ENCODE measurements at places on chromosomes 3 and 15. TPM values are rescaled to one million over a fixed set of nuclear protein-coding genes. Genes with fewer than 3 reads are reported as not detected.
A peak's percentile ranks its signal among the peaks of the same experiment; 100 is the strongest.

- H3K27me3 ChIP-seq: peaks cover 2% of the 10 kb centered on the region
- no peak overlapping the region for H3K27ac ChIP-seq
- peaks cover 3% of the 10 kb centered on the region for H3K4me1 ChIP-seq
- peak; percentile 70 for DNase-seq
These were observed 32.8 kb downstream of the MYH15 start for GRCh38 chr3:108477511-108478147.

- no peaks in the 10 kb centered on the region for H3K4me1 ChIP-seq
- DNase-seq: no peak
These were observed 68.4 kb upstream of the FLNB start for GRCh38 chr3:57939775-57940174.

- no peak for DNase-seq
- H3K36me3 ChIP-seq: no peaks in the 10 kb centered on the region
- H3K27ac ChIP-seq: no peak overlapping the region
These were observed 180.5 kb upstream of the FEZF2 start for GRCh38 chr3:62553811-62554210.

DNA sequence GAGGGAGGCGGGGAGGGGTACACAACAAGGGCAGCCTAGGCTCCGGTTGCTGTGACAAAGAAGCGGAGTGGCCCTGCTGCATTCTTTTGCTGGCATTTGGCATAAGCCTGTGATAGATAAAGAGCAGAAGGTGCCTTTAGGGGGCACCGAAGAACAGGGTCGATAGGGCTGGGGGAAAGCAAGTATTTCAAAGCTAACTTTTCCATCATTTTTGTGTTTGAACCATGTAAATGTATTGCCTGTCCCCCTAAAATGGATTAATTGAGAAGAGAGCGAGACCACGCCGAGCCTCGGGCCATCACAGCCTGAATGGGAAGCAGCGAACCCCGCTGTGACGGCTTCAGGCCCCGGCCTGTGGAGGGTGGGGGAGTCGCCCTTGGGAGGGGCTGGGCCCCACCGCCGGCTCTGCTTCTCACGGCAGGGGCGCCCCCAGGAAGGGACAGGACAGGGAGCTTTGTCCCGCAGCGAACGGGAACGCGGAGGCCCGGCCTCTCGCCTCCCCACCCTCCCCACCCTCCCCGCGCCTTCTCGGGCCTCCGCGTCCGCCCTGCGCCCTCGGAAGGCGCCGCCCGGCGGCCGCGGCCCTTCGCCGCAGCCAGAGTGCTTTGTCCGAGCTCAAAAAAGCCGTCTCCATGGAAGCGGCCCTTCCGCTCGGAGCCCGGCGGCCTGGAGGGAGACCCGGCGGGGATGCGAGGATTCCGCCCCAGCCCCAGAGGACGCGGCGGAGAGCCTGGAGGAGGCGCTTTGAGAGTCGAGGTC is 32.4 kb upstream of the ALDH1L1 start:
- no peak for DNase-seq
- H3K27me3 ChIP-seq: peaks cover 46% of the 10 kb centered on the region
- H3K4me1 ChIP-seq: no peaks in the 10 kb centered on the region
- no peak overlapping the region for H3K4me3 ChIP-seq
- no peaks in the 10 kb centered on the region for H3K36me3 ChIP-seq

- H3K27me3 ChIP-seq: peaks cover 2% of the 10 kb centered on the region
- no peak overlapping the region for H3K4me3 ChIP-seq
- H3K4me1 ChIP-seq: no peaks in the 10 kb centered on the region
- DNase-seq: no peak
- no peaks in the 10 kb centered on the region for H3K36me3 ChIP-seq
These were observed 134.8 kb downstream of the NSMCE3 start for GRCh38 chr15:29134641-29135308.

- peak overlapping the region; percentile 70 for H3K4me3 ChIP-seq
- DNase-seq: peak; percentile 66
- H3K36me3 ChIP-seq: no peaks in the 10 kb centered on the region
These were observed 14.4 kb downstream of the EFCC1 start for GRCh38 chr3:129015388-129016105.

DNA sequence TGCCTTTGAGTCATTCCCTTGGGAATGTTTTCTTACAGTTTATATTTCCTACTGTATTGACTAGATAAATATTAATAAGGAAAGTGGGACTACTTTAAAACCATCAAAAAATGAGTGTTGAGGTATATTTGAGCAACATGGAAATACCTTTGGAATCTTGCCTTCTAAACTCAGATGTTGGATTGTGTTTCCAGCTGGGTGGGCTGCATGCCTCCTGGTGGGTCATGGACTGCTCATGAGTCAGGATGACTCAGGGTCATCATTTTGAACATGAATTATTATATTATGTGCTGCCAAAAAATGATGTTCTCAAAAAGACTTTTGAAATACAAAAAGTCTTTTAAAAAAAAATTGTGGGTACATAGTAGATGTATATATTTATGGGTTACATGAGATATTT is 41.1 kb upstream of the APH1B start:
- no peak overlapping the region for H3K27ac ChIP-seq
- no peaks in the 10 kb centered on the region for H3K27me3 ChIP-seq
- peaks cover 62% of the 10 kb centered on the region for H3K4me1 ChIP-seq
- peaks cover 45% of the 10 kb centered on the region for H3K36me3 ChIP-seq
- no peak overlapping the region for H3K4me3 ChIP-seq

GRCh38 chr15:22253676-22254408 is 173.5 kb downstream of the OR4M2 start:
- H3K27ac ChIP-seq: peak overlapping the region; percentile 21
- peaks cover 22% of the 10 kb centered on the region for H3K4me1 ChIP-seq
- H3K27me3 ChIP-seq: peaks cover 17% of the 10 kb centered on the region
- no peaks in the 10 kb centered on the region for H3K36me3 ChIP-seq
- no peak overlapping the region for H3K4me3 ChIP-seq

NEO1 gene
- 5.8 TPM for total RNA-seq

GLT8D1 gene
- 43.0 TPM for total RNA-seq

DNA sequence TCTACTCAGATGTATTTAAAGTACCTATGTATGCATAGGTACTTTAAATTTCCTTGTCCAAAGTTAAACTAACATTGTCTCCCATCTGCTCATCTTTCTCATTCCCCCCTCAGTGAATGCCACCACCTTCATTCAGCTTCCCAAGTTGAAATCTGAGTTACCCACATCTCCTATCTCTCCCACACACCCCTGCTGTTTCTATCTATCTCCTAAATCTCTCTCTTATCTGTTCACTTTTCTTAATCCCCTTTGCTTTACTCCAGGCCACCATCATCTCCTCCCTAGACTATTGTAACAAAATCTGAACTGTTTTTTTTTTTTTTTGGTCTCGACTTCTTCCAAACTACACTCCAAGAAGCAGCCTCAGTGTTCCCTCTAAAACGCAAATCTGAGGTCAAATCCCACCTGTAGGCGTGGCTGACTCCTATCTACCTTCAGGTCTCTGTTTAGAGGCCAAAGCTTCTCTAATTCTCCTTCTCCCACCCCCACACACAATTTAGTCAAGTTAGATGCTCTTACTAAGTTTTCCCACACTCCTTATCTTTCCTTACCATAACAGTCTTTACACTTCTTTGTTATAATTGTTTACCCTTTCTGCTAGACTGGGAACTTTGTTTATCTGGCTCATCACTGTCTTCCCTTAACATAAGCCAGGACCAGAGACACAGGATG is 3.5 kb upstream of the NEO1 start:
- no peak overlapping the region for H3K27ac ChIP-seq
- H3K27me3 ChIP-seq: peaks cover 39% of the 10 kb centered on the region
- no peaks in the 10 kb centered on the region for H3K36me3 ChIP-seq
- peaks cover 12% of the 10 kb centered on the region for H3K4me1 ChIP-seq
- no peak overlapping the region for H3K4me3 ChIP-seq
- DNase-seq: no peak

PROS1 gene
- 0.20 TPM for total RNA-seq

CPEB1 gene
- total RNA-seq: not detected

- H3K27me3 ChIP-seq: peaks cover 69% of the 10 kb centered on the region
- no peak overlapping the region for H3K4me3 ChIP-seq
- H3K4me1 ChIP-seq: no peaks in the 10 kb centered on the region
- no peaks in the 10 kb centered on the region for H3K36me3 ChIP-seq
- H3K27ac ChIP-seq: no peak overlapping the region
These were observed 1.8 kb downstream of the ARNT2 start for GRCh38 chr15:80405970-80406369.

SPINT1 gene
- 1.7 TPM for total RNA-seq

DNA sequence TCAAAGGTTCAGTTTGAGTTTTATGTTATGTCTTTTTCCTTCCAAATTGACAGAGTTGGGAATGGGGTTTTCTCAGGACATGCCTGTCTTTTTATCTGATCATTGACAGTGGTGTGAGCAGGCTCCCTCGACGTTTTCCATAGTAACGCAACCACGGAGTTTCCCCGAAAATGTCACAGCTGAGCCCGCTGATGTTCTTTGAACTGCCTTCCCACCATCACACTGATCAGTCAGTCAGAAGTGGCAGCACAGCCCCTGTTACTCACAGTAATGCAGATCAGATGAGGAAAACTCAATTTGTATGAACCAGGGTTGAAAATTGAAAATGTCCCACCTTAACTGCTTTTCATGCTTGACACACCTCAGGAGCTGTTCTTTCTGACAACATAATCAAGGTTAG is 210.4 kb downstream of the NECTIN3 start:
- no peak overlapping the region for H3K27ac ChIP-seq
- DNase-seq: no peak
- H3K36me3 ChIP-seq: no peaks in the 10 kb centered on the region
- H3K4me3 ChIP-seq: no peak overlapping the region

GRCh38 chr15:74901612-74902063 is 5.0 kb downstream of the FAM219B start:
- H3K27ac ChIP-seq: peak overlapping the region; percentile 41
- H3K36me3 ChIP-seq: peaks cover 38% of the 10 kb centered on the region
- H3K27me3 ChIP-seq: no peaks in the 10 kb centered on the region
- peaks cover 46% of the 10 kb centered on the region for H3K4me1 ChIP-seq
- peak; percentile 71 for DNase-seq

DNA sequence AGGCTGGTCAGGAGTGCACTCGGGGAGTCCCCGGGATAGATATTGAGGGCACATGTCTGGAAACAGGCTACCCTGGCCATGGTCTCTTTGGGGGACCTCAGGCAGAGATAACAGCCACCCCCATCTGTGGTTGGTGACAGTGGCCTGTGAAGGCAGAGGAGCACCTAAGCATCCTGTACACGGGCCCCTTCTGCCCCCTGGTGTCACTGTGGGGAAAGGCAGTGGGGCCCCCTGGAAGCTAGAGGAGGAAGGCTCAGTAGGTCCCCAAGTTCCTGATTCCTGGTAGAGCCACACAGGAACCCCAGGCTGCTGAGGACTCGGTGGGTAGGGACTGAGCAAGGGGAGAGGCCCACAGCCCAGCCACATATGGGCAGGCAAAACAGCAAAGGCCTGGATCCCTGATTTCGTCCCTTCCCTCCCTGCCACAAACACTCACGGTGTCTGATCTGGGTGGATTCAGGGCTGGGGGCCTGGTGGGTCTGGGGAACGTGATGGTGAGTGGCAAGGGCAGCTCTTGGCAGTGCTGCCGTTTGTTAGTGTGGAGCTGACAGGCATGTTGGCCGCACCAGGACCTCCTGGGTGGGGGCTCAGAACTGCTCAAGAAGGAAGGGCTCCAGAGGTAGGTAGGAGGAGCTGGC is 14.1 kb upstream of the CXCR6 start:
- H3K4me1 ChIP-seq: no peaks in the 10 kb centered on the region
- no peak overlapping the region for H3K4me3 ChIP-seq
- peak; percentile 68 for DNase-seq
- no peaks in the 10 kb centered on the region for H3K27me3 ChIP-seq
- H3K36me3 ChIP-seq: peaks cover 69% of the 10 kb centered on the region

DNA sequence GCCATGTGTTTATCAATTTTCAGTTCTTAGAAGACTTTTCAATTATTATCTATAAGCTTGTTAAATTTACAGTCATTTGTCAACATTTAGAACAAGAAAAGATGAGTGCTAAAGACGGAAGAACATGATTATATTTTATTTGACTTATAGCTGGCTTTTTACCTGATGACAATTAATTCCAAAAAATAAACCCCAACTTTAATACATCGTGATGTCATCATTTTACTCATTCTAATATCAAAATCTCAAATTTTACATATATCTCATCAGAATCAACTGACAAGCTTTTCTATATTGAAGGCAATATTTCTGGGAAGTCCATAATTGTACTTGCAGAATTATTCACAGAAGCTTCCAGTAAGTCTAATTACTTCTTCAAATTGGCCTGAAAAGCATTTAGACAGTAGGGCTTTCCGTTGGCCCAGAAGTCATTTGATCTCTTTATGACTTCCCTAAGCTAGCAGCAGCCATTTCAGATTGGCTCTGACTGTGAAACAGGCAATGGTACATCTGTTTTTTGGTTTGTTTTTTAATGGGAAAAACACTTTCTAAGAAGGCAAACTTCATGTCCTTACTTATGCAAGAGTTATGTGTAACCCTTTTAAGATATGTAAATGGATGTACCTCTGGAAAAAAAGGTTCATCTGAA is 234.7 kb upstream of the PLSCR5 start:
- H3K27me3 ChIP-seq: no peaks in the 10 kb centered on the region
- no peak overlapping the region for H3K4me3 ChIP-seq
- no peak for DNase-seq

- H3K27me3 ChIP-seq: no peaks in the 10 kb centered on the region
- peak within 1 kb of the TSS; percentile 92 for H3K4me3 ChIP-seq
- DNase-seq: peak; percentile 100
- peaks cover 45% of the 10 kb centered on the region for H3K4me1 ChIP-seq
These were observed at the start of the genes PARP3 and RRP9 for GRCh38 chr3:51941798-51942602. PARP3 (plus strand) TSS chr3:51942363; CDS start chr3:51943356, 993 bp downstream. RRP9 (minus strand) TSS chr3:51941904; CDS start chr3:51941867, 37 bp downstream.

- no peaks in the 10 kb centered on the region for H3K27me3 ChIP-seq
- H3K4me1 ChIP-seq: no peaks in the 10 kb centered on the region
- no peak for DNase-seq
- no peak overlapping the region for H3K27ac ChIP-seq
- H3K36me3 ChIP-seq: no peaks in the 10 kb centered on the region
These were observed 217.5 kb downstream of the CHL1 start for GRCh38 chr3:414063-414462.

RBSN gene
- total RNA-seq: 22.9 TPM

SRGAP3 gene
- total RNA-seq: 3.2 TPM

GRCh38 chr3:33096093-33096868 is 665 bp downstream of the GLB1 start:
- H3K27ac ChIP-seq: peak overlapping the region; percentile 93
- H3K36me3 ChIP-seq: peaks cover 38% of the 10 kb centered on the region
- H3K27me3 ChIP-seq: no peaks in the 10 kb centered on the region
- H3K4me1 ChIP-seq: peaks cover 42% of the 10 kb centered on the region
- DNase-seq: peak; percentile 54

DNA sequence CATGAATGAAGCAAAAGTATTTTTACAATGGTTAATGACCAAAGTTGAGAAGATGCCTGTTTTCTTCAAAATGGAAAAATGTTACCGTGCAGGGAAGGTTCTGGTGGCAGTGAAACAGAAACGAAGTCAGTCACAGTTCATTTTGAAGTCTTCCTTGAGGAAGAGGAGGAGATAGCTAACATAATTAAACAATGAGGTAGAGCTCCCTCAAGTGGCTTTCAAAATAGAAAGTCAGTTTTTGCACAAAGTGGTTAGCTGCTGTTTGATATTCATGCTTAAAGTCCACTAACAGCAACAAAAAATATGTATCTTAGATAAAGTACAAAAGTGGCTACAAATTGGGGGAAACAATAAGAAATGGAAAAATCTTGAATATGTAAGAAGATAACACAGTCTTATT is 87.3 kb downstream of the TFG start:
- peaks cover 6% of the 10 kb centered on the region for H3K4me1 ChIP-seq
- H3K27ac ChIP-seq: no peak overlapping the region
- peak overlapping the region; percentile 19 for H3K4me3 ChIP-seq
- peaks cover 2% of the 10 kb centered on the region for H3K27me3 ChIP-seq

GRCh38 chr3:45273681-45274515 is 47.8 kb upstream of the TMEM158 start:
- no peak for DNase-seq
- no peaks in the 10 kb centered on the region for H3K4me1 ChIP-seq
- H3K27ac ChIP-seq: no peak overlapping the region
- peaks cover 12% of the 10 kb centered on the region for H3K27me3 ChIP-seq
- H3K36me3 ChIP-seq: no peaks in the 10 kb centered on the region
- H3K4me3 ChIP-seq: no peak overlapping the region

GATM gene
- total RNA-seq: 2.0 TPM

CGNL1 gene
- not detected for total RNA-seq

MAGEL2 gene
- total RNA-seq: not detected

CXCR6 gene
- total RNA-seq: 17.6 TPM

Measured in activated CD4-positive, alpha-beta T cell treated with anti-CD3 and anti-CD28 coated beads, Interleukin-2, amount 10 ng/mL, durations not matched to agents 7 days and 5 days (primary cell).